ENCODE measurements at places on chromosomes 6 and 20.
A peak's percentile ranks its signal among the peaks of the same experiment; 100 is the strongest.

- DNase-seq, result no peak
Measured at GRCh38 chr6:36508532-36508931, 38.7 kb downstream of the STK38 start.

DNA sequence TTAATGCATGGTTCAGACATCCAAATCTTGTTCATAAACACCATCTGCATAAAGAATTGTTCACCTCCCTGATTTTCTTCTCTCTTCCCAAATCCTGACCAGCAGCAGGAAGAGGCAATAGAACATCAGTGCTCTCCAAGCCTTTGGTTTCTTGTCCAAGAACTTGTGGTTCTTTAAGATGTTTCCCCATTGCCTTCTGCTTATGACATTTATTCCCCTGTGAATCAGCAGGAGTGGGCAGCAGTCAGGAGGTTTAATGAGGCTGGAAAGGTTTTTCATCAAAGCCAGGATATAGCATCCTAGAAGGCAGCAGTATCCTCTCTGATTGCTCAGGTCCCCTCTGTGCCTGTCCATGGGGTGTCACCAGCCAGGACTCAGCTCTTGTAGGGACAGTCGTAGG lies 5.3 kb downstream of the HDDC2 start:
- no peak for DNase-seq

- no peak for DNase-seq
Measured at GRCh38 chr20:46114449-46114848, 3.7 kb upstream of the CD40 start.

- no peak for DNase-seq
Measured at GRCh38 chr20:54063992-54064676, 6.3 kb downstream of the BCAS1 start.

DNA sequence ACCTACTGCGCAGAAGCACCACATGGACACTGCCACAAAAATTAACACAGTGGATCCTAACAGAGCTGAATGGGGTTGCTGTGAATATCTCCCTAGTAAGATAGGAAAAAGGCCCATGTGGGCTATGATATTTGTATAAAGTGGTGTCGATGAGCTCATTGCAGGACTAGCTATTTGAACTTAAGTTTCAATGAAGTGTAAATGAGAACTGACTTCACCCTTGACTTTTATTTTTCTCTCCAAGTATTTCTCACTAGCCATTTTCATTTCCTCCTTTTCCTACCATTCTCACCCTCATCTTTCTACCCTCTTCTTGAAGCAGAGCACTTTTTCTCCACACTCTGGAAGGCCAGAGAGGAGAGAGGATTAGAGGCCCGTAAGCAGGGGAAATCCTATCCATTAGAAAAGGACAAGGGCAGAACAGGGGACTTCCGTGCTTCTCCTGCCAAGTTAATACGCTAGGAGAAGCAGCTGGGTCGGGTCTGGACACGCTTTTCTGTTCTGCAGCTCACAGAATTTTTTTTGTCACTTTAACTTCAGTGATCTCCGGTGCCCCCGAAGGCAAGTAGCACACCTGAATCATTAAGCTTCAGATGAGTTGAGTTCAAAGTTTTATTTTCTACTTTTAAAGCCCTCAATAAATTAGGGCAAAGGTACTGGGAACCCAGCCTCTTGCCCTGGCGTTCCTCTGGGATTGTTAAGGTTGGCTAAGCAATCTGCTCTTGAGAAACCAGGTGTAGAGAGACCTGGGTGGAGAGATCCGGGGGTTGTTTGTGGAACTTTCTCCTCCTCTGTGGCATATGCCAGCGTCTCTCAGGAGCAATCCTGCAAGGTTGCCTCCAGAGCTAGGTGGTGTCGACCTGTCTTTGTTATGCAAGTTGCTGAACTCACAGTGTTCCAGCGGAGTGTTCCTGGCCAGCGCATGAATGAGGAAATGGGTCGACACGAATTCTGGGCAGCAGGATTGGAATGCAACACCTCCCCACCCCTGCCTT lies 56.2 kb upstream of the ARID1B start:
- no peak for DNase-seq

DNA sequence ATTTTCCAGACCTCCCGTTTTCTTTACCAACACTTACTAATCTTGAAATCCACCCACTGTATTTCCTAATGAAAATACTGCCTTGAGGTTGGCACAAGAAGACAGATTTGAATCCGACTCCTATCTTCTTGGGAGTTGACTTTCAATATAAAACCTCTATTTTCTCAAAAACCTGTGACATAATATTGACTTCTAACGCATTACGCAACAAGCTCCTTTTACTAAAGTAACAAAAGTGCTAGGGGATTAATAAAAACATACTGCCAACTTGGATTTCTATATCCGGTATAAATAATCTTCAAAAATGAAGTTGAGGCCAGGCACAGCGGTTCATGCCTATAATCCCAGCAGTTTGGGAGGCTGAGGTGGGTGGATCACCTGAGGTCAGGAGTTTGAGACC lies 382.0 kb downstream of the PREX1 start:
- no peak for DNase-seq

DNA sequence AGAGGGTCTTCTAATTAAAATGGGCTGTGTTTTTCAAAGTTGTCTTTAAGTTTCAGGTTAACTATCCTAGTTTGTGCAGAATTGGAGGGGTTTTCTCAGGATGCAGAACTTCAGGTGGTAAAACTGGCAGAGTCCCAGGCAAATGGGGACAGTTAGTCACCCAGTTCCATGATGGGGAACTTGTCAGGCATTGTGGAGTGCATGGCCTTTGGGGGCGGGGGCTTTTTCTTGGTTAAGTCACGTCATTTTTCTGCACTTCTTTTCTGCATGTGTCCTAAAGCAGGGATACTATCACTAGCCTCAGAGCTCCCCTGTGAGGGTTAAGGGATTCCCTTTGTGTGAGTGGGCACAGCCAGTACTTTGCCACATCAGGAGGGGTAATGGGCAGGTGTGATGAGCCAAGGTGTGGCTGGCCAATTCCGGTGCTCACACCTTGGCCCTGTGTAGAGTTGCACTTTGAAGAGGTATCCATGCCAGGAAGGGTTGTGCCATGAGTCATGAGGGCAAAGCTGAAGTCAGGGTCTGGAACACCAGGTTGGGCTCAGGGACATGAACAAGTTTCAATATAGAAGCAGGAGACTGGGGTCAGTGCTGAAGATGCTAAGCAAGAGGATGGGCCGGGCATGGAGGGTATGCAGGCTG lies 126.0 kb upstream of the RREB1 start:
- DNase-seq, result no peak

DNA sequence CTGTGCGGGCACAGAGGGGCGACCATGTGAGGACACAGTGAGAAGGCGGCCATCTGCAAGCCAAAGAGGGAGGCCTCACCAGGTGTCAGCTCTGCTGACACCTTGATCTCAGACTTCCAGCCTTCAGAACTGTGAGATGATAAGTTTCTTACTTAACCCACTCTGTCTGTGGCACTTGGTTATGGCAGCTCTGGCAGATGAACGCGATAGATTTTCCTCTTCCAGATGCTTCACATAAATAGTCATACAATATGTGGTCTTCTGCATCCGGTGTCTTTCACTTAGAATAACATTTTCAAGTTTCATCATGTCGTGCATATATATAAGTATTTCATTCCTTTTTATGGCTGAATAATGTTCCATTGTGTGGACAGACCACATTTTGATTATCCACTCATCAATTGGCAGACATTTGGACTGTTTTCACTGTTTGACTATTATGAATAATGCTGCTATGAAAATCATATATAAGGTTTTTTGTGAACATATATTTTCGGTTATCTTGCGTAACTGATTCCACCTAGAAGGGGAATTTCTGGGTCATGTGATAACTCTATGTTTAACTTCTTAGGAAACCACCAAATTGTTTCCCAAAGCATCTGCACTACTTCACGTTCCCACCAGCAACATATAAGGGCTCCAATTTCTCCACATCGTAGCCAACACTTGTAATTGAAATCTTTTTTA lies 30.2 kb downstream of the PRR18 start:
- DNase-seq, result no peak

- DNase-seq, result no peak
Measured at GRCh38 chr6:159978291-159979135, 9.6 kb downstream of the IGF2R start.

DNA sequence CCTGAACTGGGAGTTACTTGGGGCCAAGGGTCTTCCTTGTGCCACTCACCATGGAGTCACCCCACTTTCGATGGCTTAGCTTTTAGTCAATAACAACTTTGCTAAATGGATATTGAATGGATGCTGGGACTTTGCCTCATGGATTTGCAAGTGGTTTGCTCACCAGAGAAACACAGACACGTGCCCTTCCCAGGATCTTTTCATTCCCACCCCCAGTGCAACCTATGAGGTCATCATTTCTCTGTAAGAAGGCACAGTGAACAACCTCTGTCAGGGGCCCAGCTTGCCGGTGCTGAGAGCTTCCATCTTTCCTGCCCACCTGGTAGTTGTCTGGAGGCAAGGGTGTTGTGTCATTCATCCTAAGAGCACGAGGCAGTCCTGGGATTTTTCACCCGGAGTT lies 256.8 kb upstream of the PMEPA1 start:
- DNase-seq, result no peak

- no peak for DNase-seq
Measured at GRCh38 chr20:53631909-53632662, 38.4 kb upstream of the ZNF217 start.

DNA sequence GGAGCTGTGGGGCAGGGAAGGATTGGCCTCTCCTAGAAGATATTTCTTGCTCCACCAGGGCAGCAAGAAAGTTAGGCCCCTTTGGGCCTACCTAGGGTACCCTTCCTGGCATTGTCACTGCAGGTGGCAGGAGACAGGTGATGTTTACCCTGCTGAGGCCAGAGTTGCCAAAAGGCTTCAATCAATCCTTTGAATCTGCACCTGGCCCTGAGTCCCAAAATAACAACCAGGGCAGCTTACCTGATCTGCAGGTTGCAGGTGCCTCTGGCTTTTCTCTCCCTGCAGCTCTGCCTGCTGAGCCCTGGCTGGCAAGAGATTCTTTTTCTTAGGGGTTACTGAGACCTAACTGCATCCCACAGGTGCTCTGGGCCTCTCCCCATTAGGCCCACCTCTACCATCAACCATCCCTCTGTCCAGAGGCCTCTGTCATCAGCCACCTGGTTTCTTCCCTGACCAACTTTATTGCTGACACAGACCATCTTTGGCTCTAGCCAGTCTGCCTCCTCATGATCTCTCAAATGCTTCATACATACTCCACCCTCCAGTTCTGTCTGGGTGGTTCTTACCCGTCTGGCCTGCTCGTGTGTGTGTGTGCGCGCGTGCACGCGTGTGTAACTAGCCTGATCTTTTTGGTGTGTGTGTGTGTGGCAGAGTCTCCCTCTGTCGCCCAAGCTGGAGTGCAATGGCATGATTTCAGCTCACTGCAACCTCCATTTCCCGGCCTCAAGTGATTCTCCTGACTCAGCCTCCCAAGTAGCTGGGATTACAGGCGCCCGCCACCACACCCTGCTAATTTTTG lies 13.7 kb downstream of the BCL2L1 start:
- no peak for DNase-seq

GRCh38 chr6:69164564-69165229 lies 529.6 kb downstream of the ADGRB3 start:
- no peak for DNase-seq

GRCh38 chr6:43001843-43002242 lies 11.9 kb downstream of the MEA1 start:
- DNase-seq, result no peak

- DNase-seq, result no peak
Measured at GRCh38 chr6:146912730-146913685, 291.2 kb upstream of the STXBP5 start.

- no peak for DNase-seq
Measured at GRCh38 chr6:14614631-14615030, 497.1 kb downstream of the CD83 start.

- no peak for DNase-seq
Measured at GRCh38 chr6:14118091-14118439, 493 bp downstream of the CD83 start.

- no peak for DNase-seq
Measured at GRCh38 chr6:106538145-106538544, 91.2 kb downstream of the RTN4IP1 start.

DNA sequence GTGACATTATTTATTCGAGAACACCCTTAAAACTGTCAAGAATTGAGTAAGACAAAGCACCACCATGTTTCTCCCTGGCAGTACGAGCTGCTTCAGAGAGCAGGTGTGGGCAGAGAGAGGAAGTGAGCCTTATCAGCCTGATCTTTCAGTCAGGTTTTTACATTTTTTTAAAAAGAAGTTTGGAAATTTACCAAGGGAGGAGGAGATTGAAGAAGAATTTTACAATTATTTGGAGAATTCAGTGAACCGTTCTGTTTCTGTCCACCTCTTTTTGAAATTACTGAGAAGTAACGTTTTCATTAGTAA lies 75.5 kb downstream of the ZDHHC14 start:
- no peak for DNase-seq

DNA sequence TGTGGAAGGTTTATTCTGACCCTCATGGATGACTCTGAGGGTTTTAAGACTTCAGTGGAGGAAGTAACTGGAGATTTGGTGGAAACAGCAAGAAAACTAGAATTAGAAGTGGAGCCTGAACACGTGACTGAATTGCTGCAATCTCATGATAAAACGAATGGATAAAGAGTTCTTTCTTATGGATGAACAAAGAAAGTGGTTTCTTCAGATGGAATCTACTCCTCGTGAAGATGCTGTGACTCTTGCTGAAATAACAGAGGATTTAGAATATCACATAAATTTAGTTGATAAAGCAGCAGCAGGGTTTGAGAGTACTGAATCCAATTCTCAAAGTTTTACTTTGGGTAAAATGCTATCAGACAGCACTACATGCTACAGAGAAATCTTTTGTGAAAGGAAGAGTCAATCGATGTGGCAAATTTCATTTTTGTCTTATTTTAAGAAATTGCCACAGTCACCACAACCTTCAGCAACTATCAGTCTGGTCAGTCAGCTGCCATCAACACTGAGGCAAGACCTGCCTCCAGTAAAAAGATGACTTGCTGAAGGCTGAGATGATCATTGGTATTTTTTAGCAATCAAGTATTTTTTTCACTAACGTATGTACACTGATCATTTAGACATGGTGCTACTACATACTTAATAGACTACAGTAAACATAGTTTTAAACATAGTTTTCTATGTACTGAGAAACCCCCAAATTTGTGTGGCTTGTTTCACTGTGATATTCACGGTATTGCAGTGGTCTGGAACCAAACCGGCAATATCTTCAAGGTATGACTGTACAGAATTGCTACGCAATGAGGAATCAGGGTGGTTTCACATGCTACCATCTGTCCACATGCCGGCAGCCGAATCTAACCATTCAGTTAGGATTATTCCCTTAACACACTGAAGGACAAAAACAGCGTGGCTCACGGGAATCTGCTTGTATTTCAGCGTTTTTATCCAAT lies 149.0 kb downstream of the MYB start:
- DNase-seq, result no peak

- DNase-seq, result peak; percentile 24
Measured at GRCh38 chr6:12911427-12911826, 194.9 kb downstream of the PHACTR1 start.

GRCh38 chr20:1862663-1863053 lies 32.5 kb upstream of the SIRPA start:
- DNase-seq, result no peak
